ENCODE measurements at places on chromosomes 4 and X. TPM values are rescaled to one million over a fixed set of nuclear protein-coding genes. Genes with fewer than 3 reads are reported as not detected.

Gene CDX4
- not detected for total RNA-seq

Gene GAGE2A
- not detected for total RNA-seq

Gene FABP2
- not detected for total RNA-seq

Gene XAGE1A
- total RNA-seq = not detected

Gene MUC7
- not detected for total RNA-seq

Gene IRAK1
- total RNA-seq = 8.7 TPM

Gene MCF2
- 12.9 TPM for total RNA-seq

Gene CXCL11
- not detected for total RNA-seq

Gene BRS3
- not detected for total RNA-seq

Gene RASL11B
- 31.7 TPM for total RNA-seq

Gene RXFP1
- total RNA-seq = 6.2 TPM

Gene ARHGAP36
- 0.31 TPM for total RNA-seq

Gene GAGE12E
- not detected for total RNA-seq

Gene OPRPN
- not detected for total RNA-seq

Gene PRRG1
- total RNA-seq = 6.4 TPM

Gene KLHL4
- total RNA-seq = 50.1 TPM

Gene PCDH18
- total RNA-seq = 26.0 TPM

Gene CYLC1
- 0.31 TPM for total RNA-seq

Gene ASMTL
- 11.1 TPM for total RNA-seq

Gene P2RY8
- 0.16 TPM for total RNA-seq

Gene EGFL6
- 0.31 TPM for total RNA-seq

Gene MAGEA2B
- not detected for total RNA-seq

Gene PGK1
- 90.8 TPM for total RNA-seq

Gene AGA
- total RNA-seq = 11.7 TPM

Gene C4orf36
- total RNA-seq = 1.6 TPM

Gene PDCL2
- not detected for total RNA-seq

Gene MAGEE1
- total RNA-seq = 12.6 TPM

Gene ARHGEF9
- total RNA-seq = 70.0 TPM

Gene STK32B
- 25.9 TPM for total RNA-seq

Gene NPY1R
- total RNA-seq = 163 TPM
